NCI-H1092 treated with DMSO at 0.1 percent for 48 hours (cell line): ENCODE measurements at places on chromosomes 2 and 18.

DNA sequence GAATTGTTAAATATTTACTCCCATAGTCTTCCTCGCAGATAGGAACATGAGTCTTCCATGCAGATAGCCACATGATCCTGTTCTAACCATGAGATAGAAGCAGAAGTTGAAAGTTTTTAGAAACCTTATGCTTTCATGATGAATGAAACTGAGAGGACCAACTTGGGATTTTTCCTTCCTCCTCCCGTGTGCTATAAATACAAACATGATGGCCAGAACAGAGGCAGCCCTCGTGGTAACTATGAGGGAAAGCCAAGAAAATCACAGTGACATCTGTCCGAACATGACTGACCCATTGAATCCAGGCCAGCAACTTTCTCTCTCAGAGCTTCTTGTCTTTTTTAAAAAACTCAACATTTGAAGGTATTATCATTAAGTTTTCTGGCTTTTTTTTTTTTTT, 78.5 kb downstream of the ACAA2 start:
- no peak for DNase-seq

DNA sequence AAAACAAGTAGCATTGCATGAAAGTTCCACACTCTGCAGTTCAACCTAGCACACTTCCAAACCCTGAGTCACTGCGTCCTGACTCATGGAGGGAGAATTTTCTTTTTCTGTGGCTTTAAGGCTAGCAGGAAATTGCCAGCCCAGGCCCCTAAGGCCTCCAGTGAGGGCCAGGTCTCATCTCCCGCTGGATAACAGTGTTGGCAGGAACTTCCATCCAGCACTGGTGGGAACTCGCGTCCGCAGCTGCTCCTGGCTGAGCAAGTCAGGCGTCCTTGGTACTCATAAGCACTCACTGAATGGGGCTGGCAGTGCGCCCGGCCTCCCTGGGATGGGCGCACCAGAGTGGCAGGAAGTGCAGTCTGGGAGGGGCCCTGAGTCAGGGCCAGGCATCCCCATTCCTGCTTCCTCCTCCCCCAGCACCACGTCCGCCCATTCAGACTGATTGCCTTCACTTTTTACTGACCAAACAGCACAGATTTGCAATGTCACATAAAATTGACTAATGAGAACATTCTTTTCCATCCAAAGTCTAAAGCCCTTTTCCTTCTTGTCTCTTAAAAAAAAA, 14.3 kb downstream of the MALL start:
- peak; percentile 92 for DNase-seq

DNA sequence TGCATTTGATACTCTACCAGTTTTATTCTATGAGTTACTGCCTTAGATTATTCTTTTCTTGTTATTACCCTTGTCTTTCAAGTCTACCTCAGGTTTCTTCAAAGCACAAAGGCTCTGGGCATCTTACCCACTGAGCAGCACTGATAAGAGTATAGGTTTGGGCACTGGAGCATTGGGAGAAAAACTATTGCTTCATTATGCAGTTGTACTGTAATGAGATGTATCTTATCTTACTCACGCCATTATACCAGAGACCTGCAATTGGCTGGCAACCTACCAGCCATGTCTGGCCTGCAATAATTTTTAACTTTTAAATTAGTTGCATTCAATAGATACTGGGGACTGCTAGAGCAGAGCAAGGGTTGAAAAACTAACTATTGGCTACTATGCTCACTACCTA, 18.9 kb upstream of the SRBD1 start:
- DNase-seq: no peak

- DNase-seq: no peak
These were observed 86.6 kb upstream of the NOSTRIN start for GRCh38 chr2:168715849-168716248.

DNA sequence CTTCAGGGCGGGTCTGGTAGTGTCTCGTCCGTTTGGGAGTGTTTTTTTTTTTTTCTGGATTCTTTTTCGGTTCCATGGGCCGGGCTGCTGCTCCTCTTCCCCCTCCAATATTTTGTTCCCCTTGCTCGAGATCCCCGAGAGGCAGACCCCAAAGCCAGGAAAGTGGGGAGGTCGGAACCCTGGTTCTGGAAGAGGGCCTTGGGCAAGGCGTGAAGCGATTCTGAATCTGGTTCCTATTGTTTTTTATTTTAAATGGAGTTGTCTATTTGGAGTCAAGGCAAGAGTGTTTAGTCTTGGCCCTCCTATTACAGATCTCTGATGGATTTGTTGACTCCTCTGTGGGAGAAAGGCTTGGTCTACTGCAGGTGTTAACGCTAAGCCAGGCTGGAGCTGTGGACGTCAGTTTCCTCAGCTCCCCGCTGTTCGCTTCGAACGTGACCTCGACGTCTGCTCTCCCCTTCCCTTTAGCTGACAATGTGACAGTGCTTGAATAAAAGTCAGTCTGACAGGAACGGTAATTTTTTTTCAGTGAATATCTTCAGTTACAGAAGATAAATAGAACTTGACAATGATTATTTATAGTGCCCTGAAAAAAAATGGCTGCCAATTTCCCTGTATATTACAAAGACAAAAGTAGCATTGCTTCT, 683 bp upstream of the DNAJC27 start:
- peak; percentile 74 for DNase-seq

DNA sequence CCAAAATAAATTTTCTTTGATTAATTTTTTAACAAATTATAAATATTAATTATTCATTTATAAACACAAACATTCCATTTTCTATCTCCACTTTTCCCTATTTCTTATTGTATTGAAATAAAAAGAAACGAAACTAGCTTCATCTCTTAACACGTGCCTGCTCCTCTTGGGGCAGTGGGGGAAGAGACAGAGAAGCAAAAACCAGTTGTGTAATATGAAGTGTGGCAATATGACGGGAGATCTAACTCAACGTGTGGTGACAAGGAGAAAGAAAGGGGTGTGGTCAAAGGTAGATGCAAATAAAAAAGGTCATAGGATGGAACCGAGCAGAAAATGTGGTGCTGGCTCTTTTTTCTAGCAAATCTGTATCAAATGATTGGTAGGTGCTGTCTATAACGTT, 106.9 kb upstream of the SLC8A1 start:
- DNase-seq: no peak

DNA sequence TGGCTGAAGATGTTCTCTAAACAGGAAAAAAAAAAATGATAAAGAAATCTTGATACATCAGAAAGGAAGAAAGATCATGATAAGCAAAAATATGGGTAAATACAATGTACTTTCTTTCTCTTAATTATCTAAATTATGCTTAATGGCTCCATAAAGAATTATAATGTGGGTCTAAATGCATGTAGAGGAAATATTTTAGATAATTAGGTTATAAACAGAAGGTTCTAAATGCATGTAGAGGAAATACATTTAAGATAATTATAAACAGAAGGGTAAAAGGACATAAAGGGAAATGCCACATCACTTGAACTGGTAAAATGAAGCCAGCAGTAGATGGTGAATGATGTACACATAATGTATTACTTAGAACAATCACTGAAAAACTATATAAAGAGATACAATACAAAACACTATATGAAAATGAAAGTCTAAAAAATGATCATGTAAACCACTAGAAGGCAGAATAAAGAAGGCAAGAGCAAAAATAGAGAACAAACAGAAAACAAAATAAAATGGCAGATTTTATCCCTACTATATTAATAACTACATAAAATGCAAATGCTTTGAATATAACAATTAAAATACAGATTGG, 308.4 kb upstream of the CDH2 start:
- no peak for DNase-seq

GRCh38 chr2:7044253-7045250, 127.3 kb downstream of the RNF144A start:
- DNase-seq: no peak

- DNase-seq: no peak
These were observed 162.3 kb downstream of the TGIF1 start for GRCh38 chr18:3612315-3612714.

DNA sequence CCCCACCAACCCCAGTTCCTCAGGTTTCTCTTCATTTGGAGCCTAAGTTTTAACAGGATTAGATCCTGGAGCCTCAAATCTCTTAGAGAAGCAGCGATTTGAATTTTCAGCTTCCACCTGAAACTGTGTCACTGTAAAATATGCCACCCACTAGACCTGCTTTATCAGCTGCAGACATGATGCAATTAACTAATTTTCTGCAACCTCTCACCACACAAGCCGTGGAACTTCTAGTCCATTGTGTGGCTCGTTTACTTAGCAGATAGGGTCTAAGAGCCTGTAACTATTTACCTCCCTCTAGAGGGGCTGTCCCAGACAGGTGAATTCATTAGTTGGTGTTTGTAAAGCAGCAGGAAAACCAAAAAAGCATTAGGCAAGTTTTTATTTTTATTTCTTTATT, 31.6 kb upstream of the FZD5 start:
- DNase-seq: no peak

- no peak for DNase-seq
These were observed 94.2 kb downstream of the PTPN4 start for GRCh38 chr2:119853777-119854399.

GRCh38 chr18:36096955-36097354, 29.6 kb upstream of the RPRD1A start:
- DNase-seq: no peak

GRCh38 chr2:42127425-42128424, 41.4 kb upstream of the EML4 start:
- no peak for DNase-seq

- DNase-seq: peak; percentile 11
These were observed 2.4 kb downstream of the MARS2 start for GRCh38 chr2:197707316-197708213.
